ENCODE measurements at places on chromosomes 11 and 22.

DNA sequence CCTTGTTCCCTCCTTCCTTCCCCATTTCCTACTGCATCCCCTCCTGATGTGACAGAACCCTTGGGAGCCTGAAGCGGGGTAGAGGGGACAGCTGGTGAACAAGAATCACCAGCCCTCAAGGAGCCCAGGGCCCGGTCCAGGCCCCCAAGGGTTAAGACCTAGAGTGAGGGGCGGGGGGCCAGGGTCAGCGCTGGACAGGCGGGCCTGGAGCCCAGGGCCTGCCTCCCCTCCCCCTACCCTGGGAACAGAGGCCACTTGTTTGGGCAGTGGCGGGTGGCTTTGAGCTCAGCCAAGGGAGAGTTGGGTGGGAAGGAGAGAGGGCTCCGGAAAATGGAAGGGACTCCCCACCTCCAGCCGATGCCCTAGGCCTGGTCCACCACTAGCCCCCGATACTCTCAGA, 2.1 kb downstream of the ARAP1 start:
- DNase-seq: no peak

DNA sequence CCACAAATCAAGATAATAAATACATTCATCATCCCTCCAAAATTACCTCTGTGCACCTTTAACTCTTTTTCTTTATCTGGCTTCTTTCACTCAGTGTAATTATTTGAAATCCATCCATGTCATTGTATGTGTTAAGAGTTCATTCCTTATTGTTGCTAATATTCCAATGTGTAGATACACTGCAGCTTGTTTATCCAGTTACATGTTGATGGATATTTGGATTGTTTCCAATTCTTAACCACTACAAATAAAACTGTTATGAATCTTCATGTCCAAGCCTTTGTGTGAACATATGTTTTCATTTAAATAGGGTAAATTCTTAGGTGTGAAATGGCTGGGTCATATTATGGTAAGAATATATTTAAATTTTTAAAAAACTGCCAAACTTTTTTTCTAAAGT, 323.3 kb upstream of the NCAM1 start:
- no peak for DNase-seq

DNA sequence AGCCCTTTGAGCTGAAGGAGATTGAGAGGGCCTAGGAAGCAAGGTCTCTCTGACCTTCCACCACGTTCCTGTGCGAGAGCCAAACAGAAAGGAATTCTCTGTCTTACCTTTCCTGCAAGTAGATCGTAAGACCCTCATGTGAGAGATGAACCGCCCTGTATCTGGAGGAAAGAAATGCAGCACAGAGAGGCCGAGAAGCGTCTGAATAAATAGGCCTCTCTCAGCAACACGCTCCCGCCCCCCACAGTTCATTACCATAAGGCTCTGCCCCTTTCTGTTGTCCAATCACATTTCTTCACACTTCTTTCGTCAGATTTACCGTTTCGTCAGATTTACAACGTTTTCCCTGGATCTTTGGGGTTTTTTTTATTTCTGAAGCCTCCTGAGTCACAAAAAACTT, 90.3 kb downstream of the BLID start:
- DNase-seq: no peak

DNA sequence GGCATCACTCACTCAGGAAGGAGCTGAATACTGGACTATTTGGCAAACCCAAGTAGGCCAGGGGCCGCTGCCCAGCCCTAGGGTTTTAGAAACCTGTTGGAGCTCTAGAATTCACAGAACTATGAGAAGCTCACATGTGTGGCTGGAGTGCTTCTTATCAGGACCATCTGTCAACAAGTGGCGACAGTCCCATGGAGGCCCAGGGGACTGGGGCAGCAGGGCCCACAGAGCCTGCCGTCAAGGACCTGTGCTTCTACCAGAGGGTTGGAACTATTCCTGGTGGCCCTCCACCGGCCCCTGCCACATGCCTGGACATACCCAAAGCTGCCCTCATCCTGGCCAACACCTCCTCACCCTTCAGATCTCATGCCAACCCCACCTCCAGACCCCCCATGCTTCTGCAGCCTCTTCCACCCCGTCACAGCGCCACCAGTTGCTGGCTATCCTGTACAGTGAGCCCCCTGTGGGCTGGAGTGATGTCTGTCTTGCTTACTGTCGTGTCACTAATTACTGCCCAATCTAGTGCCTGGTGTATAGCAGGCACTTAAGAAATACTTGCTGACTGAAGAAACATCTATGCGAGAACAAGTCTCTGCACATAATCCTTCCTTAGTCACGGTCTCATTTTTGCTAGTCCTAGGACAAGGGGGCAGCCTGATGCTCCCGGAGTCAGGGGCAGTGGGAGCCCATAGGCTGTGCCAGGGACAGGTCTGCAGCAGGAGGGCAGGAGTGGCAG, 27.2 kb upstream of the RASL10A start:
- no peak for DNase-seq

DNA sequence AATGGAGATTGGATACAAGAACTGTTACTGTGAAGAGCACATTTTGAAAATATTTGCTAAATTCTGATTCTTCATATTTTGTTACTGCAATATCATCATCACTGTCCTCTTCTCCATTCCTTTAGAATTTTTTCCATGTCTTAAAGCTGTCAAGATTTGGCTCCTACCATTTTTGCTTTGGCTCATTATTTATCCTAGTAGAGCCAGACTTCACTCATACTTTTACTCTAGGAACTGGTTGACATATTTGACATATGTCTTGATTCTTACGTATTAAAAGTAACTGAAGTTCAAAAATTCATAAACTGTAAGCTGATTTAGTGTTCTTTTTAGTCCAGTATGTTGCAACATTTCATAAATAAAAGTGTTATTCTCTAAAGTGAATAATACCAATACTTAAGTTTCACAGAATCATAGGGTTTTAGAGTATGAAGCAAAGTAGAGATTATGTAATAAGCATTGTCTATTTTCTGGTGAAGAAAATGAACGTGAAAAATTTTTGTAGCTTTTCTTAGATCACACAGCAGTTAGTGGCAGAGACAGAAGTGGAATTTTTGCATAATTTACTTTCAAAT, 225.6 kb downstream of the TMEM135 start:
- DNase-seq: no peak

GRCh38 chr11:111759778-111760407, 6.3 kb downstream of the PPP2R1B start:
- DNase-seq: no peak

GRCh38 chr11:128695539-128696221, 1.8 kb downstream of the FLI1 start:
- no peak for DNase-seq

DNA sequence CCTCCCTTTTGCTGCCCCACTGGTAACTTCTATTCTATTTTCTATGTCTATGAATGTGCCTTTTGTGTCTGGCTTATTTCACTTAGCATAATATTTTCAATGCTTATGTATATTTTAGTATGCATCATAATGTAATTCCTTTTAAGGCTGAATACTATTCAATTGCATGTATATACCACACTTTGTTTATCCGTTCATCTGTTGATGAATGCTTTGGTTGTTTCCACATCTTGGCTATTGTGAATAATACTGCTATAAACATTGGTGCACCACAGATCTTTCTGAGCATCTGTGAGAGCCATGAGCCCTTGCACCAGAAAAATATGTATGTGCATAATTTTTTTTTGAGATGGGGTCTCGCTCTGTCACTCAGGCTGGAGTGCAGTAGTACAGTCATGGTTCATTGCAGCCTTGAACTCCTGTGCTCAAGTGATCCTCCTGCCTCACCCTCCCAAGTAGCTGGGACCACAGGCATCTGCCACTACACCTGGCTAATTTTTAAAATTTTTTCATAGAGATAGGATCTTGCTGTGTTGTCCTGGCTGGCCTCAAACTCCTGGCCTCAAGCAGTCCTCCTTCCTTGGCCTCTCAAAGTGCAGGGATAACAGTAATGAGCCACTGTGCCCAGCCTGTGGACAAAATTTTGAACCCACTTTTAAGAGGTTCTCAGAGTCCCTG, 27.0 kb downstream of the HEPHL1 start:
- no peak for DNase-seq

DNA sequence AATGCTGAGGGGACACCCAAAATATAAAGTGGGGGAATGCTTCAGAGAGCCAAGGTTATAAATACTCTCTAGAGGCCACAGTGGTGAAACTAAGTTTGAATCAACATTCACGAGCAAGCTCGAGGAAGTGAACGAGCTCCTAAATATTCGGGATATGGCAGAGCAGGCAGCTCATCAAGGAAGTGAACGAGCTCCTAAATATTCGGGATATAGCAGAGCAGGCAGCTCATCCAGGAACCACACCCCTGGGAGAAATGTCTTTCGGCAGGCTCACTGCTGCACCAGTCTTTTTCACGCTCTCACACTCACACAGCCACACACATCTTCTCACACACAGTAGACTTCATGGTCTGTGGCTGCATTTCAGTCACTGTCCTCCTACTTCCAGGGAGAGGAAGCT, 787.5 kb downstream of the OPCML start:
- DNase-seq: peak; percentile 18

DNA sequence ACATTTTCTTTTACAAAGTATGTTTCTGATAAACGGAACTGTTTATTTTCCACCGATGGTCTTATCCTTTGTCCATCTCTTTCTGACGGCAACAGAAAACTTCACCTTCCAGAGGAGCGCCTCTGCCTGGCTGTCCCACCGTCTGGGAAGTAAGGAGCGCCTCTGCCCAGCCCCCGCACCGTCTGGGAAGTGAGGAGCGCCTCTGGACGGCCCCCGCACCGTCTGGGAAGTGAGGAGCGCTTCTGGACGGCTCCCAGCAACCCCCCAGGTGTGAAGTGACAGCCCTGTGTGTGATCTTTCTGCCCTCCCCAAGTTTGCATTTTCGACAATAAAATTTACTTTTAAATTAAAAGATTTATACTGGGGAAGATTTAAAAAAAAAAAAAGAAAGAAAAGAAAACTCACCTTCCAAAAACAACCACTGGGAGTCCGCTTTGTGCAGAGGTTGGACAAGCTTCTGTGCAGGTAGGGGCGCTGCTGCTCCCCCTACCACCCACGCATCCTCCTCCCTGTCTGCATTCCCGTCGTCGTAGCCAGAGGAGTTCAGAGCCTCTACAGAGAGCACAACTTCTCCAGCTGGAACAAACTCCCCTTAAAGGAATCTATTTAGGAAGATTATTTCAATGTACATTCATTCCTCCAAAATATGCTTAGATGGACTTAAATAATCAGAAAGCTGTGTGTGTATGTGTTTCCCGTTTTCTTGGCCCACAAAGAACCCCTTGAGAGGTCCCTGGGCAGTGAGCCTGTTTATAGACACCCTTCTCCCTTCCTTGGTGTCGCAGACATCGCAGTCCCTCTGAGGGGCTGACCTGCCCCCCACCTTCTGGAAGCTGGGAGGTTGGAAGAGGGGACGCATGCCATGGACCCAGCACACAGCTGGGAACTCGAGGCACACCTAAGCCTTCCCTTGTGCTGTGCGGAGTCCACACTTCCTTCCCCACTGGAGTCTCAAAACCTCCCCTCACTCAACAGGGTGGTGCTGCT, 849 bp upstream of the APOBEC3B start:
- DNase-seq: no peak

GRCh38 chr11:61446211-61446651, 16.3 kb downstream of the SDHAF2 start:
- peak; percentile 93 for DNase-seq

DNA sequence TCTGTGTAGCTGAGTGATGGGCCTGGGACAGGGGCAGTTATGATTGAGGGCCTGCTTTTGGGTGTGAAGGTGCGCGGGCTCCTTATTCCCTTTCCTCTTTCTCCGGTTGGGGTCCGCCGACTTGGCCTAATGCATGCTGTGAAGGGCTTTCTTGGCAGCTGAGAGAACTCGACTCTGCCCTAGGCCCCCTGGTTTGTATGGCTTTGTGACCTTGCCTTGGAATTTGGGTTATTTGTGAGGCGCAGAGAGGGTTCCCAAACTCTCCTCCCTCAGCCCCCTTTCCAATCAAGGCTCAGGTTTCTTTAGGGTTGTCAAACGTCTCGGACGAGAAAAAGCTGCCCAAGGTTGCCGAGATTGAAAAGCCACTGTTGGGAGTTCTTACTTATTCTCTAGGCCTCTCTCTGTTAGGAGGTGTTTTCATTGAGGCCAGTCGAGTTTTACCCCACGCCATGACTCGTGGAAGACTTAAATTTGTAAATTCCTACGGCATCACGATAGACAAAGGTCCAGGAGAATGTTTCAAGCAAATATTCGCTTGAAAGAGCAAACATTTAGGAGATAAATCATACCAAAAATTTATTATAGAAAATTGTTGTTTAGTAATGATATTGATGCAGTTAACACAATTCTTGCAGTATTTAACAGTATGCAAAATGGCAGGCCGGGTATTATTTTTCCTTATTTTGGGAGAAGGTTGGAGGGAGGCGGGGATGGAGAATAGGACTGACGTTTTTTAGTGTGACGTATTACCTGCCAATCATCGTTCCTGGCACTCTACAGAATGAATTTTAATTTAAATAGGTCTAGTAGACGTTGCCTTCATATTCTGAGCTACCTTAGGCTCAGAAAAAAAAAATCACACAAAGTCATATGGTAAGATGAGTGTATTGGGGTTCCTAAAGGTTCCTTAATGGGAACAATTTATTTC, 689 bp downstream of the PDHX start:
- DNase-seq: peak; percentile 17

GRCh38 chr11:70075836-70076235, 2.3 kb upstream of the ANO1 start:
- DNase-seq: no peak

- no peak for DNase-seq
These were observed 1313.2 kb downstream of the TBC1D22A start for GRCh38 chr22:48075604-48076003.

DNA sequence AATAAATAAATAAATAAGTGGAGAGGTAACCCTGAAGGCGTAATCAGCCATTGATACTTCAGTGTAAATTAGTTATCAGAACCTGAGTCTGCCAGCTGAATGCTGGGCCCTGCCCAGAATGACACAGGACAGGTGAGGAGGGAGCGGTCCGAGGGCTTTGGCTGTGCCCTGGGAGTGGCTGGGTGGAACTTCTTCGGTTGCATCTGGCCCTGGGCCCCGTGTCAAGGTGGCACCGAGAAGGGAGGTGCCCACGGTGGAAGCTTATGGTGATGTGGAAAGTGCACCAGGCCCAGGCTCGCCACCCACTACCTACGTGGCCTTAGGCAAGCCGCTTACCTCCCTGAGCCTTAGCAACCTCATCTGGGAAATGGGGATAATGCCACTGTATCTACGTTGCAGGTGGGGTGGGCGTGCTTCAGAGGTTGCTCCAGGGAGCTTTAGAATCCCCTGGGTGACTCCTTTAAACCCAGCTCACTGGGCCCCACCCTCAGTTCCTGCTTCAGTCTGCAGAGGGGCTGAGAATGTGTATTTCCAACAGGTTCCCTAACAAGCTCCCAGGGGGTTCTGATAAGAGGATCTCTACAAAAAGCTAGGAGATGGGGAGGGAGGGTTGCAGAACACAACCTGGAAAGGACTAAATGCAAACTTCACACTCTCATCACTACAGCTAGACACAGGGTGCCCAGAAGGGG, 38.8 kb downstream of the TXN2 start:
- DNase-seq: no peak

GRCh38 chr11:67544616-67545242, 21.5 kb upstream of the CABP2 start:
- no peak for DNase-seq

GRCh38 chr22:38218661-38219622, 17.1 kb downstream of the MAFF start:
- peak; percentile 92 for DNase-seq
